ENCODE measurements at places on chromosomes 11 and 22.

GRCh38 chr11:3217818-3218482, 663 bp downstream of the MRGPRG start:
- DNase-seq: no peak

- no peak for DNase-seq
These were observed 23.2 kb downstream of the GAL start for GRCh38 chr11:68707527-68707926.

DNA sequence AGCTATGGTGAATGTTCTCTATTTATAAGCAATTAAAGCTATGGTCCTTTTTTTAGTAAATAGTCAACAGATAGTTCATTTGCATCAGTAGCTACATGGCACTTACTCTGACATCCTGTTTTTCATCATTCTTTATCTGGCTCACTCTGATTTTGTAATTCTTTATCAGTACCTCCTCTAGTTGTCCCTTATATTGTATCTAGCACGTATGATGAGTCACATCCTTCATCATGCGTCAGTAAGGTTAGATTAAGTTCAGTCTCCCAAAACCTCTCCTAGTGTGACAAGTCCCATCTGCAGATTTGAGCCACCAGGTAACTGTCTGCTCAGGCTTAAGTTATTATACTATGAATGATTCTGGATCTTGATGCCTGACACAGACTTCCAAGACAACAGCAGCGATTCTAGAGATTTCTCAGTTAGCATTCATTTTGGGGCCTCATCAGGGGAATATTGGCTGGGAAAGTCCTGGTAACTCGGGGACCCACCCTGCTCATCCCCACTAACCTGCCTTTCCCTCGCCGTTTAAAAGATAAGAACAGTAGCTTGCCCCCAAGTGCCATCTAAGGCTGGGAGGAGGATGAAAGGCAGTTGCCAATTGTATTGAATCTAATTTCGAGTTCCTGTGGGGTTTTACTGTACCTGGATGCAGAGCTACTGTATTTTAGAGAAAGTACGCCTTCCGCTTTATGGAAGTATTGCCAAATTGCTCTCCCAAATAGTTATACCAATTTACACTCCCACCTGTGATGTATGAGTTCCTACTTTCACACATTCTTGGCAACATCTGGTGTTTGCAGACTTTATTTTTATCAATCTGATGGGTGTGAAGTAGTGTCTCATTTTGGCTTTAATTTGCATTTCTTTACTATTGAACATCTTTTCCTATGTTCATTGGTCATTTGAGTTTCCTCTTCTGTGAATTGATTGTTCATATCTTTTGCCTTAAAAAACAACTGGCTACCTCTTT, 55.9 kb downstream of the ZC3H12C start:
- DNase-seq: no peak

- no peak for DNase-seq
These were observed 41.9 kb downstream of the MICAL2 start for GRCh38 chr11:12152321-12152720.

DNA sequence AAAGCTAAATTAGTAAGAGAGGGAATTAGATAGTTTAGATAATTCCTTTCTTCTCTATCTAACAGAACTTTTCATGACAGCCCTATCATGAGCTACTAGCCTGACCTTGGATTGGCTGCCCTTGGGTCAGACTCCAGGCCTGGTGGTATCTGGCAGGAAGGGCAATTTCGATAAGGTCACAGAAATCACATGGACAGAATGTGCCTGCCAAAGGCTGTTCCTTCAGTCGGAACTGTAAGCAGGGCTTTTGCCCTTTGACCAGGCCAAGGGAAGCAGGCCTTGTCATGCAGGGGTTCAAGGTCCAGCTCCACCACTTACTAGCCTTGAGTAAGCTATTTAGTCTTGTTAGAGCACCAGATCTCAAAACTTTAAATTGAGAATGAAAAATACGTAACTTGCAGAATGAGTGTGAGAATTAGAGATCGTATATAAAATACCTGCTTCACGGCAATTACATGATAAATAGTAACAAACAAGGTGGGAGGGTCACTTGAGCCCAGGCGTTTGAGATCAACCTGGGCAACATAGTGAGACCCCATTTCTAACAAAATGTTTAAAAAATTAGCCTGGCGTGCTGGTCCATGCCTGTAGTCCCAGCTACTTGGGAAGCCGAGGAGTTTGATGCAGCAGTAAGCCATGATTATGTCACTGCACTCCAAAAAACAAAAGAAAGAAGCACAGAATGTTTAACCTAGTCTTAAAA, 60.8 kb upstream of the SC5D start:
- DNase-seq: no peak
